ENCODE measurements at places on chromosomes 4 and X.

DNA sequence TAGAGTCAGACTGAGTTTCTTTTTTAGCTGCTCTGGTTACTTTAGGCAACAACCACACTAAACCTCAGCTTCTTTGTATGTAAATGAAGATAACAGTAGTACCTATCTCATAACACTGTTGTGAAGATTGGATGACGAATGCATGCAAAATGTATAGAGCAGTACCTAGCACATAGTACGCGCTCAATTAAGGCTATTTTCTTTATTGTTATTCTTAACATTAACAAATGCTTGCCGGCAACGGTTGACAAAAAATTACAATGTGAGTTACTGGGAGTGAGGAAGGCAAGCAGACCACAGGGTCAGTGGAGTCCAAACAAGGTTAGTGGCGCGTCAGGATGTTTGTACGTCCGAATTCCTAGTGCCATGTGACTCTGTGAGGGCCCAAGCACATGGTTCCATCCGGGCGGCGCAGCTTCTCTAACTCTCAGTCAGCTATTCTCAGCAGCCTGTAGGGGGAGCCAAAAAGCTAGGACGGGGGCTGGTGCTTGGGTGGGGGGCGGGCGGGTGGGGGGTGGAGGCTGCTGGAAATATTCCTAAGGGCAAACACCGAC is 821 bp upstream of the NALF2 start:
- peak; percentile 64 for DNase-seq

DNA sequence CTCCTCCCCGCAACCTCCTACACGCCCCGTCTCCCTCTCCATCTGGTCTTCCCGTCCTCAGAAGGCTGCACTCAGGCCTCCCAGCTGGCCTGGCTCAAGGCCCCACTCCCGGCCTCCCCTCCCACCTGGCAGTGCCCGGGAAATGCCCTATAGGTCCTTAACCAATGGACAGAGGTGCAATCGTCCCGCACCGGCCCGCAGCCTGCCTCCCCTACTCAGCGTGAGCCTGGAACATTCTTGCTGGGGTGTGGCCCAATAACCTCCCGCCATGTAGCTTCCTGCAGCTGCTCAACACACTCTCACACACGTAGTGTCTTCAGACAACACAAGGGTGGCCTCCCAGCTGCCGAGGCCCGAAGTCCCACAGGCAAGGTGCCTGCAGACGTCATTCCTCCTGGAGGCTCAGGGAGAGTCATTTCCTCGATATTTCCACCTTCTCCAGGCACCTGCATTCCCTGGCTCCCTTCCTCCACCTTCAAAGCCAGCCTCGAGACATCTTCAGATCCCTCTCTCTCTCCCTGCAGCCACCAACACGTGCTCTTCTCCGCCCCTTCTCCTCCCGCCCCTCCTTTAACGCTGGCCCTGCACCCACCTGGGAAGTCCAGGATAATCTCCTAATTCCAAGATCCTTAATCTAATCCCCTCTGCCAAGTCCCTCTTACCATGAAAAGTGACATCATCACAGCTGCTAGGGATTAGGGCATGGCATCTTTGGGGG is 56.2 kb downstream of the ADRA2C start:
- DNase-seq = no peak

DNA sequence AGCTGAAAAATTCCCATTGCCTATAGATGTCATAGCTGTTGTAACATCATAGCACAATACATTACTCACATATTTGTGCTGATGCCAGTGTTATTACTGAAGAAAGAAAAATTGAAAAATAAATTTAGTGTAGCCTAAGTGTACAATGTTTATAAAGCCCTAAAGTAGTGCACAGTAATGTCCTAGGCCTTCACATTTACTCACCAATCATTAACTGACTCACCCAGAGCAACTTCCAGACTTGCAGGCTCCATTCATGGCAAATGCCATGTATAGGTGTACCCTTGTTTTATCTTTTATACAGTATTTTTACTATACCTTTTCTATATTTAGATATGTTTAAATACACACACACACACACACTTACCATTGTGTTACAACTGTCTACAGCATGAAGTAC is 265.4 kb upstream of the MAGEB18 start:
- no peak for DNase-seq

GRCh38 chr4:19399001-19399400 is 852.7 kb upstream of the SLIT2 start:
- no peak for DNase-seq

DNA sequence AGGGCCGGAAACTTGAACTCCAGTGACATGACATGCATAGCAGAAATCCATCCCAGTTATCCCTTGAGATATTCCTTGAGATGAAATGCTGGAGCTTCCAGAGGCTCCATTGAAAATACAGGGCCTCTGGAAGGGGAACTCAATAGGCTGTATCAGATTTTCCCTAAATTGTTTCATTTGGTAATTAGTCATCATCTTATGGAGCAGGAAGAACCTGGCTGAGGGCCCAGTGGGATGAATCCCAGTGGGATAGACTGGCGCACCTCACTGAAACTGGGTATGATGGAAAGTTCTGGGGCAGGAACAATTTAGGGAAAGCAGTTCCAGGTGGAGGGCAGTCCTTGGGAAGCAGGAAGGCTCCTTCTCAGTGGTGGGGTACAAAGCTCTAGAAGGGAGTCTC is 307.8 kb upstream of the DIPK2B start:
- DNase-seq = no peak

DNA sequence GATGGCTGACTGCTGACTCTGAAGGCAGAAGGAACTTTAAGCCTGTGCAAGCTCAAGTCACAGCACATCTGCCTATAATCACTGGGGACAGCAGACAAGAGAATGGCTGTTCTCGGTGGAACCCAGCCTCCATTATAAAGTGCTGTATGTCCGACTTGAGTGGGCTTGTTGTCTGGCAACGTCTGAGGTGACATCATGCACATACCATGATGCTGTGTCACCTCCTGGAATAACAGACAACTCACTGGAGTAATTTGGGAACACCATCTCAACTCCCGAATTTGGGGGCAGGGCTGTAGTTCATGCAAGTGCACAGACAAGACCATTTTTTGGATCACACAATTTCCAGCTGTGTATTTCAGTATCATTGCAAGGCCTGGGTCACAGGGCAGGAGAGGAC is 59.8 kb upstream of the GPM6B start:
- DNase-seq = peak; percentile 38

DNA sequence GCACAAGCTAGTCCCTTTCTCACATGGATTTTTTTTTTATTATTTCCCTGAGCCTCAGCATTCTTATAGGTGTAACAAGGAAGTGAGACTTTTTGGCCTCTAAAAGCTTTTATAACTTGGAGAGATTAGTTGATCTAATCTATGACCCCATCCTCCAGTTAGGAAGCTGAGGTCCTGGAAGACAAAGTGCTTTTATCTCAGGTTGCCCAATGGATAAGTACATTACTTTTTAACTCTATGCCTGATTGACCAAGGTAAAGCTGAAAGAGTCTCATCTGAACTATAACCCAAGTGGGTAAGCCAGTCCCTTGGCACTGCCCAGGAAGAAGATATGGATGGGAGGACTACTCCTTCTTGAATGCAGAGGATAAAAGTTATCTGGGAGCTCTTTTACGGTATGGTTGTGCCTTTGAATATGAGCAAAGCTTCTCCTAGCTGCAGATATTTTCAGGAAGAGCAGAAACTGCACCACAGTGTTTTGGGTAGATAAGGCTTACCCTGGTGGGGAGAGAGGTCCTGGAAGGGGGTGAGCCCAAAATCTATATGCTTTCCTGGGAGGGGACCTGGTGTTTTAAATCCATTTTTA is 40.2 kb downstream of the VSIG4 start:
- no peak for DNase-seq

DNA sequence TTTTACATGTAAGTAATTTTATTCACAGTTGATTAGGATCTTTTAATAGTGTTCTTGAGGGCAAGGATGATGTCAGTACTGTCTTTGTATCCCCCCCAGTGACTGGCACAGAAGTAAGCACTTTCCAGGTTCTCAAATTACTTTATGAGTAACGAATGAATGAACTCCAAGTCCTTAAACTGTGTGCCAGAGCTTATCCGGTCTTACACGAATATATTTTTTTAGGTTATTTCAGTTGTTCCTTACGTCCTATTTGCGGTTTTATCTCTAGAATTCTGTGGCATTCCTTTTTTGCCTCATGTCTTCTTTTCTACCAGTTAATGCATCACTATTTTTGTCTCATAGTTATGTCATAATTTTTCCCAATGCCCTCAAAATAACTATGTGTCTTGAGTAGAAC is 106.9 kb upstream of the MID1IP1 start:
- DNase-seq = no peak

- DNase-seq = no peak
Measured at GRCh38 chrX:151776181-151776731, 41.7 kb downstream of the CNGA2 start.

GRCh38 chr4:15400981-15401671 is 26.7 kb upstream of the C1QTNF7 start:
- peak; percentile 73 for DNase-seq

DNA sequence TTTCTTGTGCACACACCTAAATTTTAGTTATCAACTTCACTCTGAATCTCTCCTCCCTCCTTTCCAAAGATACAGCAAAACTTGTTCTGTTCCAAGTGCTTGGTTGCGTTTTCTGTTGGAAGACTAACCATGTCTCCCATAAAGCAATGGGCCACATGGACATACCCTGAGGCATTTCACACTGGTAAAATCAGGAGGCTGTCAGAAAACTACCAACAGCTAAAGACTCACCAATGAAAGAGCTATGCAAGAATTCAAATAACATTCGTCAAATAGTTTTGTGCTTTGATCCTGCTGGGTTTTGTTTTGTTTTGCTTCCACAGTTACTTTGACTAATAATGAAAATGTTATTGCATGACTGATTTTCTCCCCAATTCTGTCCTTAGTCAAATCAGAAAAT is 46.0 kb downstream of the PHEX start:
- no peak for DNase-seq

DNA sequence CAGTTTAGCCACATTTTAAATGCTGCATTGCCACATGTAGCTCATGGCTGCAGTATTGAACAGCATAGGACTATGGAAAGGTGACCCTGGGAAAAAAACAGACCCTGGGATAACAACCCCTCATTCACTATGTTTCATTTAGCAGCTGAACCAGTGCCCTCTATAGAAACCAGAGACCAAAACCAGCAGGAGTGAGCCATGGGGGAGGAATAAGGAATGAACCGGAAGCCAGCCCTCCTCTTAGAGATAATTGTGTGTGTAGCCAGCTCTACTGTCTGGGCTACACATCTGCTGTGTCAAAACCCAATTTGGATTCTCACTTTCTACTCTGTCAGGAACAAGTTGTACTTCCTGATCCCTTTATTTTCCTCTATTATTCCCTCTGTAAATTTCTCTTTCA is 158.5 kb upstream of the S100G start:
- DNase-seq = no peak

DNA sequence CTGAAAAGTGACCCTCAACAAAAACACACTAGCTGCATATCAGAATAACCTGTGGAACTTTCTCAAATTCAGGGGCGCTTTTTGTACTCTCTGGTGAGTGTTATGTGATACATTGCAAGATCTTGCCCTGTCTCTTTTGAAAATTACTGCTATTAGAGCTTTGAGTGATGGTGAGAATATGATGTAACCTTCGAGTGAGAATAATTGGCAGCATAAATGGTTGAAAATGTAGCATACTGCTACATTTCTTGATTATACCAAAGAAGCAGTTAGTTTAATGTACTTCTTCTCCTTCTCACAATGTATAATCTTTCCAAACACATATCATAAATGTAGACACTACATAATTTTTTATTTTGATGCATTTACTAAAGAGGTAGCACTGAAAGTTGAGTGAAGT is 882.9 kb downstream of the FSTL5 start:
- DNase-seq = no peak

DNA sequence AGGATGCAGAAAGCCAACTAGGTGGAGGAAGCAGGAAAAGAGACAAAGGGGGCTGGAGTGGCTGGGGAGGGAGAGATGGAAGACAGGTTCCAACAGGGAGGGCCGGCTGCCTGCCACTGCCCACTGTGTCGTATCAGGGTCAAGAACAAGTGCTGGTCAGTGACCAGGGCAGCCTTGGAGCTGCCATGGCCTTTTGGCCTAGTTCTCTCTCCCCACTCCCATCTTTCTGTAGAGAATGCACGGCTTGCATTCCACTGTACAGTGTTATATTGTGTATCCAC is 11.9 kb downstream of the L1CAM start:
- no peak for DNase-seq

DNA sequence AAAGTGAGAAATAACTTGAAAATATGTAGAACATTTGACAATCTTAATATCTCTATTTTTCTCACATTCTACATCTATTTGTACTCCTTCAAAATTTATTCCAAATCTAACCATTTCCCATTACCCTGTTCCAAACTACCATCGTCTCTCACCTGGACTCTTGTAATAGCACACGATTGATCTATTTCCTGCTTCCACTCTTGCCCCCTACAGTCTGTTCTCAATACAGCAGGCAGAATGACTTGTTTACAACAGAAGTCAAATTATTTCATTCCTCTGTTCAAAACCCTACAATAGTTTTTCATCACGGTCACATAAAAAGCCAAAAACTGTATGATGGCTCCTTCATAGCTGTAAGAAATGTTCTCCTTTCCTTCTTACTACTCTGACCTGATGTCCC is 21.1 kb upstream of the LUZP4 start:
- peak; percentile 2 for DNase-seq

DNA sequence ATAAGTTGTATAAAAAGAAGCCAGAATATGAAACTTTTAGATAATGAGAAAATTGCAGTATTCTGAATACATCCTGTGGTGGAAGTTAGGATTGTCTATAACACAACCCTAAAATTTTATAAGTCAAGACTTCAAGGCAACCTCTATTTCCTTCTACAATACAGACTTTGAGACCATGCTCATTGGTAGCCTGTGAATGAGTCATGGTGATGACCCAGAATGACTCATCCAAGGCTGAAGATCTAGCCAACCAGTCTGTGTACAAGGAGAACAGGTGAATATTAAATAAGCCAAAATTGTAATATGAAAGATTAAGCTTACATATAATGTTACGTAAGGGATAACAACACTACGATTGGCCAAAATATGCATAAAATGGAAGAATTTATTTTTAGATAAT is 475.9 kb upstream of the GALNT7 start:
- DNase-seq = no peak

DNA sequence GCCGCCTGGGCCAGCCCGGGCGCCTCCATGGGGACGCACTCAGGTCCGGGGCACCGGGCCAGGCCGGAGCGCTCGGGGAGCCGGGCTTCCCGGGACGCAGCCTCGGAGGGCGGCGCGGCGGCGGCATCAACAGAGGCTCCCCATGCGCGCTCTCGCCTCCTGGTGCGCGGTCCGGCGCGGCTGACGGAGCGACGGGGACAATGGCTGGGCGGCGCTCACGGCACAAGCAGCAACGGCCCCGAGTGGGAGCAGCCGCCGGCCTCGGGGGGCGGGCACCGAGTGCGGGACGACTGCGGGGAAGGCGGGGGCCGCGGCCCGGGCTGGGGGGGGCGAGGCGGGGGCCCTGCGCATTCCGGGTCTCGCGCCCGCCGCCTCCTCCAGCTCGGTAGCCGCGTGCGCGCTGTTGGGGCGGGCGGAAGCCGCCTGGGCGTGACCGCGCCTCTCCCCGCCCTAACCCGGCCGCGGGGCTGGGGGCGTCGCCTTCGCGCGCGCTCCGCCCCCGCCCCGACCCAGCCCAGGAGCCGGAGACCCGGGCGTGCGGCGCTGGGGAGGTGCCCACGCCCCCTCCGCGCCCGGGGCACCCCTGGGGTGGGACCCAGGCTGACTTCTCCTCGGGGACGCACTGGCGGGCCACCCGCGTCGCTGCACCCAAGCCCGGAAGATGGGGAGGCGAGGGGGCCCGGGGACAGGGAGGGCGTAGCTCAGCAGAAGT is at the start of gene PRKX:
PRKX (minus strand) TSS at position 425 of the 712 bp plus-strand sequence; CDS start at position 29, 396 bp downstream.
- DNase-seq = peak; percentile 39

All from Ammon's horn (tissue), 1 donor.